ENCODE measurements at places on chromosomes 11 and 22.
A peak's percentile ranks its signal among the peaks of the same experiment; 100 is the strongest.

DNA sequence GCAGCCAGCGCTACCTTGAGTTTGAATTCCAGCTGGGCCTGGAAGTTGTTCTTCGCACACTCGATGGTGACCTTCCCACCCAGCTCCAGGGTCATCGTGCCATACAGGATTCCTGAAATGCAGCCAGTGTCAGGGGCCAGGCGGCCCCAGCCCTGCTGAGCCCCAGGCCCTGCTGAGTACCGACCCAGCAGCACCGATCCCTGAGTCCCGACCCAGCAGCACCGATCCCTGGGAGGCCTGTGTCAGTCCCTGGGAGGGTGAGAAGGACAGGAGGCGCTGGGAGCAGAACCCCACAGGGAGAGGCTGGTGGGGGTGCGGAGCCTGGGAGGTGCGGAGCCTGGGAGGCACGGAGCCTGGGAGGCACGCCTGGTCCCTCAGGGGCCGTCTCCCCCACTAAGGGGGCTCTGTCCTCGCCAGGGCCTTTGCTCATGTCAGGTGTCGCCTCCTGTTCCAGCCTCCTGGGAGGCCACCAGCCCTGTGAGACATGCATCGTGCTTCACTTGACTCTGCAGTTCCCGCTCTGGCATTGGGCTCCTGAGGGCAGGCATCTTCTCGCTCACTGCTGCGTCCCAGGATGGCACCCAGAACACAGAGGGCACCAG lies 37.1 kb upstream of the CARS1 start:
- DNase-seq, result no peak

- no peak for DNase-seq
Observed at GRCh38 chr22:50739894-50740293, 1.9 kb downstream of the ACR start.

DNA sequence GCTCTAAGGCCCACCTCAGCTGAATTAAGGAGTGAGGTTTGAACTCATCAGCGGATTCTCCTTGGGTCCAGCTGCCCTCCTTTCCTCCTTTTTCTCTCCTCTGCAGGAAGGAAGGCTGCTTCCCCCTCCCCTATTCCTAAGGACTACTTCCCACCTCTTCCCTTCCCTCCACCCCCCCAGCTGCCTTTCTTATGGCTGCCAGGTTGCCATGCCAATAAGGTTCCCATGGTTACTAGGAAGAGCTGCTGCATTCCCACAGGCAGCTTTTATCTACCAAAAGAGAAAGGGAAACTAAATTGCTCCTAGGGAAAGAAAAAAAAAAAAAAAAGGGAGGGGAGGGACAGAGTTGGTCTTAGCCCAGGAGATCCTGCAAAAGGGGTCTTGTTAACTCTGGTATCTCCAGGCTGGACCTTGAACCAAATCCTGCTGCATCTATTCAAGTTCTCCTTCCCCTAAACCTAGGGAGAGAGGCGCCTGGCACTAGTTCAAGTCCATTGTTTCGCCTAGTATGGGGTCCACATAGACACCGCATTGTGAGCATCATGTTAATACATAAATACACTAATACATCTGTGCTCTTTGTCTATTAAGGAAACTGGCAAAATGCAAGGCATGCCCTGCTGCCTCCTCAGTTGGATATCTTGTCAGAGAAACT lies 21.2 kb upstream of the FEZ1 start:
- DNase-seq, result no peak

GRCh38 chr11:95066716-95067038 lies at the start of gene SRSF8:
Gene SRSF8, plus strand, starts transcription at chr11:95066919. Its CDS starts 308 bp downstream, at chr11:95067227.
- DNase-seq, result no peak

GRCh38 chr22:49767355-49768062 lies 60.2 kb downstream of the BRD1 start:
- no peak for DNase-seq

GRCh38 chr11:3942160-3942955 lies 86.9 kb downstream of the STIM1 start:
- DNase-seq, result no peak

- peak; percentile 83 for DNase-seq
Observed at GRCh38 chr11:66069715-66070603, at the start of gene PACS1. Gene PACS1, plus strand, starts transcription at chr11:66070272. Its CDS starts 215 bp downstream, at chr11:66070487.

- no peak for DNase-seq
Observed at GRCh38 chr22:17493419-17493981, 69.8 kb upstream of the SLC25A18 start.

DNA sequence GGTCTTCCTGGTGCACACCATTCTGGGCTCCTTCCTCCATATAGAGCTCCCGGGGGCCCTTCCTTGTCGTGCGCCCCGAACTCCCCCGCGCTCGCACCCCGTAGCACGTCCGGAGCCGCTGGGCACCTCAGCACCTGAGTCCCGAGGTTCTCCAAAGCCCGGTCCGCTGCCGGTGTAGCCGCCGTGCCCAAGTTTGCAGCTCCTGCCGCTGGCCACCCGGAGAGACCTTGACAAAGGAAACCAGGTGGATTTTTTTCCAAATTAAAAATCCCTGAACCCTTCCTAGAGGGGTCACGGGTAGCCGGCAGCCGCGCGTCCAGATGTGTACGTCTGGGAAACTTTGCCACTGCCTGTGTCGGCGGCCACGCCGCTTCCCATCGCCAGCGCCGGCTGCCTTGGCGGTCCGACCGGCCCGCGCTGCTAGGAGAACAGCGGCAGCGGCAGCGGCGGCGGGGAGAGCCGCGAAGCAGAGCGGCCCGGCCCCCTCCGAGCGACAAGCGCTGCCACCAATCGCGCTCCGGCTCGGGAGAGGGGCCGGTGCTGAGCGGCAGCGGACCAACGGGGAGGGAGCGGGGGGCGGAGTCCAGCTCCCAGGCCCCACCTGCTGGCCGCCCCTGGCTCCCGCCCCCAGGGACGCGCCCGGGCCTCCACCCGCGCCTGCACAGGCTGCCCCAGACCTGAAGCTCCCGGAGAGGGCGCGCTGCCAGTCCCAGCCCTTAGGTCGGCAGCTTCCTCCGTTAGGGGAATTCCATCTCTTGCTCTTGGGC lies at the start of gene GALNT18:
Gene GALNT18 (minus strand): TSS at position 433 of the 767 bp plus-strand sequence.
- peak; percentile 33 for DNase-seq

GRCh38 chr11:127998421-127998820 lies 588.9 kb downstream of the ETS1 start:
- DNase-seq, result no peak

DNA sequence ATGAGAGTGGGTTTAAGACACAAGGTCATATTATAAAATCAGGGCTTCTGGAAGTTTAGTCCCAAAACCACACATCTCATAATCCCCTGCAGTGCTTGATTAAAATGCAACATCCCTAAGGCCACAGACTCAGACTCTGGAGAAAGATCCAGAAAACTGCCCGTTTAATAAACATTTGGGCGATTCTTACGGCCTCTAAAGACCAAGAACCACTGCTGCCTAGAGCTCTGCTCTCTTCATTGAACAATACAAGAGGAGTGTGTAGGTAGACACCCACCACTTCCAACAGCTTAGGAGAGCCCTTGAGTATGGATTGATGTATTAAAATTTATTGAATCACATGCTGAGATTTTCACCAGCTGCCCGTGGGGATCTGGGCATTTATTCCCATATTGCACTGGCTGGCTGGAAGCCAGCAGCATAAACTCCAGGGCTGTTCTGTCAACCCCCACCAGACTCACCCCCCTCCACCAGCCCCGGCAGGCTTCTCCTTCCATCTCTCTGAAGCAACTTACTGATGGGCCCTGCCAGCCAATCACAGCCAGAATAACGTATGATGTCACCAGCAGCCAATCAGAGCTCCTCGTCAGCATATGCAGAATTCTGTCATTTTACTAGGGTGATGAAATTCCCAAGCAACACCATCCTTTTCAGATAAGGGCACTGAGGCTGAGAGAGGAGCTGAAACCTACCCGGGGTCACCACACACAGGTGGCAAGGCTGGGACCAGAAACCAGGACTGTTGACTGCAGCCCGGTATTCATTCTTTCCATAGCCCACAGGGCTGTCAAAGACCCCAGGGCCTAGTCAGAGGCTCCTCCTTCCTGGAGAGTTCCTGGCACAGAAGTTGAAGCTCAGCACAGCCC lies 749 bp upstream of the BEST1 start:
- no peak for DNase-seq

GRCh38 chr11:7635137-7635536 lies 38.2 kb downstream of the CYB5R2 start:
- no peak for DNase-seq

DNA sequence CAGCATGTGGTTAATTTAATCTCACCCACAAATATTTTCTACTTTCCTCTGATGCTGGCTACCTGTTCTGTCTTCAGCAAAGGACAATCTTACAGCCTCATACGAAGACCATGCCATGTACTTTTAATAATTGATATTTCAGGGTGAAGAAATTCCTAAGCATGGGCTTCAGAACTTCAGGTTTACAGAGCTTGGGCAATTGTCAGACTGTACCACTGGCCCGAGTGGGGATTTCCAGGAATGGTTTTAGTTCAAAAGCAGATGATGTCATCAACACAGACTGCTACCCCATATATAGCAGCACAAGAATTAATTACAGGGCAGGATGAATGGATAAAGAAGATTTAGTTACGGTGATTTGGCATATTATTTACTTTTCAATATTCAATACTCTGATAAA lies 171.8 kb downstream of the ETS1 start:
- DNase-seq, result no peak

DNA sequence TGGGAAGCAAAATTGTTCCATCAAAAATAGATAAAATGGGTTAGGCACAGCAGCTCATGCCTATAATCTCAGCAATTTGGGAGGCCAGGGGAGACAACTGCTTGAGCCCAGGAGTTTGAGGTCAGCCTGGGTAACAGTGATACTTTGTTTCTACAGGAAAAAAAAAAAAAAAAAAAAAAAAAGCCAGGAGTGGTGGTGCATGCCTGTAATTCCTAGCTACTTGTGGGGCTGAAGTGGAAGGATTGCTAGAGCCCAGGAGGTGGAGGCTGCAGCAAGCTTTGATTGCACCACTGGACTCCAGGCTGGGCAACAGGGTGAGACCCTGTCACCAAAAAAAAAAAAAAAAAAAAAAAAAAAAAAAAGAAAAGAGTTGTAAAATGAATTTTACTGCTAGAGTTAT lies 49.6 kb downstream of the KIF18A start:
- no peak for DNase-seq

- DNase-seq, result peak; percentile 86
Observed at GRCh38 chr11:88337181-88337986, at the start of gene CTSC. Gene CTSC, minus strand, starts transcription at chr11:88337736. Its CDS starts 64 bp downstream, at chr11:88337672.

- DNase-seq, result no peak
Observed at GRCh38 chr11:86969258-86969657, 14.1 kb upstream of the FZD4 start.

GRCh38 chr11:36567694-36568093 lies at the start of gene RAG1:
Gene RAG1, plus strand, starts transcription at chr11:36568007. Its CDS starts 5,298 bp downstream, at chr11:36573305.
- no peak for DNase-seq

DNA sequence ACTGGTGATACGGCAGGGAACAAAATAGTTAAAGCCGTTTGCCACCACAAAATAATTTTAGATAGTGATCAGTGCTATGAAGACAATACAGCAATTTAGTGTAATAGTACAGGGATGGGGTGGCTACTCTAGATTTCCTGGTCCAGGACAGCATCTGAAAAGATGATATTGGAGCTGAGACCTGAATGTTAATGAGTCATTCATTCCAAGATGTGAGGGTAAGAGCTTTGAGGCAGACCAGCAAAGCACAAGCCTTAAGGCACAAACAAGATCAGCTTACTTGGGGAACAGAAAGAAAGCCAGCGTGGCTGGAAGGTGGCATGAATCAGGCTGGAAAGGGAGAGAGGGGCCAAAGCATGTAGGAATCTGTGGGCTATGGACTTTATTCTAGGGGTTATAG lies 132.3 kb downstream of the TRIM44 start:
- no peak for DNase-seq

DNA sequence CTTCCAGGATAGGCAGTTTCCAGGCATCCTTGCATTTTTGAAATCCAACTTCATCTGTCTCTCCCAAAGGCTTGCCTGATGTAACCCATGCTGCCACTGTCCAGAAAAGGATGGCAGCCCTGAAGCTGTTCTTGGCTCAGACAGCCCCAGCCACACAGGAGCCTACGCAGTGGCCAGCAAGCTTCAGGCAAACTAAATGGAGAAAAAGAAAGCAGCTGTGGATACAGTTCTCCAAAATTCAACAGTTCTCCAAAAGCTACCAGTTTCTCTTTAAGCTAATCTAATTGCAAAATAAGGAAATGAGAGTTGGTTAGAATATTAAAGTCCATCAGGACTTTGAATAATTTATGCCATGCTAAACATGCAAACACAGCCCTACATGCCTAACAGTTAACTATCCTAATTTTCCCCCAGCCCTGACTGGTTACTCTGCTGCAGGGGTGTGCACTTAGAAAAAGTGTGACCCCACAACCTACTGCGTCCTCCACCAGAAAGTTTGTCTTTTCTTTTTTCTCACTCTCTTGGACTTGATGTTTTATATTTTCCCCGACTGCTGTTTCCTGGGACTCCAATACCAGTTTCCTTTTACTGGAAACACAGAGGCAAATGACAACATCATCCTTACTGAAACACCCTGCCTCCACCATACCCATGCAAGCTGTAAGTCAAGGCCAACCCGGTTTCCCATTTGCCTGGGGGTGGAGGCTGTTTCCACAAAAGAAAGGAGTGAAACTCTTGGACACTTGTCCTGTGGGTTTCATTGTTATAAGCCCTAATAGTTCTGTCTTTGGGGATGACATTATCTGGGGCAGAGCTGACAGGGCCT lies 69.1 kb upstream of the OR5AN1 start:
- no peak for DNase-seq

- no peak for DNase-seq
Observed at GRCh38 chr11:57546869-57547475, 9.6 kb downstream of the SMTNL1 start.

GRCh38 chr11:71272161-71272560 lies 19.8 kb upstream of the SHANK2 start:
- DNase-seq, result no peak

DNA sequence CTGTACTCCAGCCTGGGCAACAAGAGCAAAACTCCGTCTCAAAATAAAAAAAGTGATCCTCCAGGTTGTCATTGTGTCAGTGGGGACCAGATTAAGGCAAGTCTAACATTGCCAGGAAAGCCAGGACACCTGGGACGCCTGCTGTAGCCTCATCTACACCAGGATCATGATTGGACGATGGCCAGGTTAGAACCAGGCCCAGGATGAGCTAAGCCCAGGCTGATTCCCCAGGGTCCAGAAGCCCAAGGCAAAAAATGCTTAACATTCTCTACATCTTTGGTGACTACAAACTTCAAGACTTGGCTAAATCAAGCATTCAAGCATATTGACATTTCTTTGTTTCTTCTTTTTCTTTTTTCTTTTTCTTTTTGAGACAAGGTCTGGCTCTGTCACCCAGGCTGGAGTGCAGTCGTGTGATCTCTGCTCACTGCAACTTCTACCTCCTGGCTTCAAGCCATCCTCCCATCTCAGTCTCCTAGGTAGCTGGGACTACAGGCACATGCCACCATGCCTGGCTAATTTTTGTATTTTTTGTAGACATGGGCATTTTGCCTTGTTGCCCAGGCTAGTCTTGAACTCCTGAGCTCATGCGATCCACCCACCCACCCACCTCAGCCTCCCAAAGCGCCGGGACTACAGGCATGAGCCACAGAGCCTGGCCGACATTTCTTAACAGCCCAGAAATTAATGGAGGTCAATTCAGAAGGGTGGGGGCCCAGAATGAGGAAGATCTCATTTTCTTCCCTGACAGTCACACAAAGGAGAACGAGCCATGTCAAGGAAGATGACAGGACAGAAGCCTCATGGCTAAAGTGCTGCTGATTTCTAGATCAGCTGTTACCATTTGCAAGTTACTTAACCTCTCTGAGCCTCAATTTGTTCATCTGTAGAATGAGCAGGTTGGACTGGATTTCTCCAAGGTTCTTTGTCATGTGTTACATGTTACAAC lies 12.5 kb upstream of the PTPRJ start:
- no peak for DNase-seq

- DNase-seq, result no peak
Observed at GRCh38 chr22:42720263-42721044, at the start of gene A4GALT. Gene A4GALT, minus strand, starts transcription at chr22:42720870. Its CDS starts 26,919 bp downstream, at chr22:42693951.

GRCh38 chr11:80638296-80638695 lies 1197.5 kb upstream of the TENM4 start:
- DNase-seq, result no peak

Measured in stimulated activated CD8-positive, alpha-beta memory T cell treated with anti-CD3 and anti-CD28 coated beads, Interleukin-12 subunit alpha, Interleukin-12 subunit beta, amount 100 ng/mL, for 4 hours (primary cell).